H4 (cell line): ENCODE measurements at places on chromosomes 1 and 21. TPM values are rescaled to one million over a fixed set of nuclear protein-coding genes. Genes with fewer than 3 reads are reported as not detected.

The UBL4B gene
- total RNA-seq = not detected in 2 replicates

The DENND2D gene
- total RNA-seq = 1.5 and 3.0 TPM in 2 replicates

The C8A gene
- not detected in 2 replicates for total RNA-seq

The EDEM3 gene
- total RNA-seq = 21.7 and 28.4 TPM in 2 replicates

The PCNX2 gene
- total RNA-seq = 14.7 and 18.6 TPM in 2 replicates

The NCAM2 gene
- total RNA-seq = 7.1 and 9.8 TPM in 2 replicates

The LCE4A gene
- total RNA-seq = not detected in 2 replicates

The TMEM269 gene
- total RNA-seq = 0.04 and 0.08 TPM in 2 replicates

The LYPD8 gene
- total RNA-seq = 3.3 and 5.1 TPM in 2 replicates

The ECE1 gene
- 55.2 and 64.7 TPM in 2 replicates for total RNA-seq

The SLC25A33 gene
- total RNA-seq = 13.1 and 13.4 TPM in 2 replicates

GRCh38 chr1:211711315-211711705 lies 35.9 kb upstream of the NEK2 start:
- no peak for DNase-seq

GRCh38 chr1:222777463-222777862 lies 37.4 kb upstream of the DISP1 start:
- DNase-seq = peak; percentile 60

GRCh38 chr1:227778401-227778947 lies 37.0 kb upstream of the PRSS38 start:
- DNase-seq = no peak

DNA sequence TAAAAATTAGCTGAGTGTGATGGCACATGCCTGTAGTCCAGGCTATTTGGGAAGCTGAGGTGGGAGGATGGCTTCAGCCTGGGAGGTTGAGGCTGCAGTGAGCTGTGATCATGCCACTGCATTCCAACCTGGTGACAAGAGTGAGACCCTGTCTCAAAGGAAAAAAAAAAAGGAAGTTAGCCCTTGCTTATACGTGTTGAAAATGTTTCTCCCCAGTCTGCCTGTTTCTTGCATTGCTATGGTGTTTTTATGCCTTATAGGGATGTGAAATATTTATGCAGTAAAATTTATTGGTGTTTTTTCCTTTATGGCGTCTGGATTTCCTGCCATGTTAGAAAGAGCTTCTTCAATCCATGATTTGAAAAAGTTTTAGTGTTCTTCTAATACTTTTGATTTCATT lies 3.6 kb upstream of the RERE start:
- no peak for DNase-seq

- no peak for DNase-seq
These were observed 109.4 kb downstream of the UCHL5 start for GRCh38 chr1:192949783-192950182.

DNA sequence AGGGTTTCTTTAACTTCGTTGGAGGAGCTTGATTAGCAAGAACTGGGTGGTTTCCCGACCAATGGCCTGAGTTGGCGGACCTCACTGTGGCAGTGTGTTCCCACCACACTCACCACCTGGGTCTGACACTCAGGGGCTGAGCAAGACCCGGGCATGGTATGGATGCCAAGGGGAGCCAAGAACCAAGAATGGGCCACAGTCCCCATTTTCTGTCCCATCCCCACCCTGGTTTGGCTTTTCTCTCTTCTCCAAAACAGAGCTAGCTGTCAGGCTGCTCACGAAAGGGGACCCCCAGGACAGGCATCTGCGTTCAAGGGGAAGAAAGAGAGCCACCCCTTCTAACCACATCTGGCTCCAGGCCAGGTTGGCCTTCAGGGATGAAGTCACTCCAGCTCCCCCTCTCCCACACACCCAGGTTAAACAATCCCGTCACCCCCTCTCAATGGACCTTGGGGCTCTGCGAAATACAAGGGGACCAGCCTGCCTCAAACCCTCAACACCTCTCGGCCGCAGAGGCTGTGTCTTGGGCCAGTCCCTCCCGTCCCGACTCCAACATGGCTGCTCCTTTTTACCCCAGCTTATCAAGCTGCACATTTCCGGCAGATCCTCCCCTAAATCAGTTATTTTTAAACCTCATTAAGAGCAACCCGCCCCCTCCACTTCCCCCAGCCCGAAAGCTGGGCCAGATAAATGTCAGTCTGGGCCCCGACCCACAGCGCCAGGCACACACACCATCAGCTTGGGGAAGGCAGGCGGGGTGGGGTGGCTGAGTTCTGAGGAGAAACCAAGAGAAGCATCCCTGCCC lies 3.4 kb downstream of the TAGLN2 start:
- DNase-seq = no peak

- DNase-seq = no peak
These were observed 89.6 kb upstream of the HNRNPU start for GRCh38 chr1:244953901-244954300.

DNA sequence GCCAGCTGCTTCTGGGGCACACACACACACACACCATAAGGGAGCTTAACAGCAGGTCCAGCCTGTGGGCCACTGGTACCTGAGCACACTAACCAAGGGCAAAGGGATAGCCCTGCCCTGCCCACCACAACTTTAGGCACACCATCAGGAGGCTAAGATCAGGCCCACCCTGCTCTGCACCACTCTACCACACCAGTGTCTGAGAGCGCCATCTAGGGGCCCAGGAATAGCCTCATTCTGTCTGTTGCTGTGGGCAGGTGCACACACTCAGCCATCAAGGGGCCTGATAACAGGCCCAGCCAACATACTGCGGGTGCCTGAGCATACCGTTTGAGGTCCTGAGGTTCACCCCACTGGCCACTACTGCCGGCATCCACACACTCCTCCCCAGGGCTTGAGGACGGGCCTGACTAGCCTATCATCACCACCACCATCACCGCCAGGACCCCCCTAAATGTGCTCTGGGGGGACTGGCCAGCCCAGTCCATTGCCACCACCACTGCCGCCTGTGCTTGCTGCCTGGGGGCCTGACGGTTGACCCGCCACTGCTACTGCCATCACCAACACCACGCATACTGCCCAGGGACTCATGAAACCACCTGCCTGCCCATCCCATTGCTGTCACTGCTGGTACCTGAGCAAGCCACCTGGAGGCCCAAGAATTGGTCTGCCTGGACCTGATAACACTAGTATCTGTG lies 31.3 kb downstream of the NSL1 start:
- DNase-seq = no peak

GRCh38 chr1:61085983-61086644 lies 3.8 kb downstream of the NFIA start:
- DNase-seq = no peak

DNA sequence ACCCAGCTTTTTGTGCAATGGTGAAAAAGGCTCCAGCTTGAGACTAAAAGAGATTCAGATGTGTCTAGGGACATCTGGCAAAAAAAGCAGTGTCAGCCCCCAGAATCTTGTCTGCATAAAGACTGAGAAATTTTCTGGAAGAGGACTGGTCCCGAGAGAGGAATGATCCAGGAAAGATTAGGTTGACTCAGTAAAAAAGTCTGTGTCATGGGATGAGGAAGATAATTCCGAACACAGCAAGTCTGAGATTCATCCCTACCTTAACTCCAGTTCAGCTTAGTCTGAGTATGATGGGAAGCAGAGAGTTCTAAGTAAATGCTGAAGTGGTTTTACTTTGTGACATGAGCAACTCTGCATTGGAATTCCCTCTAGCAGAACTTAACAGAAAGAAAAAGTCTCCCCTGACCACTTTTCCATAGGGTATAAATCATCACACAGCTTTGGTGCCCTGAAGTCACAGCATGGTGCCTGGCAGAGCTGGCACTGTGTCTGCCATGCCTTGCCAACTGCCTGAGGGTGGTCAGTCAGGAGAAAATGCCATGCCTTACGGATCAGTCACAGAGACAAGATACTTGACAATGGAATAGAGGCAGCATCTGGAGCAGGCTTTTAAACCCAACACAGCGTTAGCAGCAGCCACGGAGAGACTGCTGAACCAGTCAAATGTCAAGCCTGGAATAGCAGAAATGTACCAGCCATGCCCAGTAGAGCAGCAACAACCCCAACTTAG lies 153.4 kb downstream of the ZC3H11B start:
- DNase-seq = no peak

DNA sequence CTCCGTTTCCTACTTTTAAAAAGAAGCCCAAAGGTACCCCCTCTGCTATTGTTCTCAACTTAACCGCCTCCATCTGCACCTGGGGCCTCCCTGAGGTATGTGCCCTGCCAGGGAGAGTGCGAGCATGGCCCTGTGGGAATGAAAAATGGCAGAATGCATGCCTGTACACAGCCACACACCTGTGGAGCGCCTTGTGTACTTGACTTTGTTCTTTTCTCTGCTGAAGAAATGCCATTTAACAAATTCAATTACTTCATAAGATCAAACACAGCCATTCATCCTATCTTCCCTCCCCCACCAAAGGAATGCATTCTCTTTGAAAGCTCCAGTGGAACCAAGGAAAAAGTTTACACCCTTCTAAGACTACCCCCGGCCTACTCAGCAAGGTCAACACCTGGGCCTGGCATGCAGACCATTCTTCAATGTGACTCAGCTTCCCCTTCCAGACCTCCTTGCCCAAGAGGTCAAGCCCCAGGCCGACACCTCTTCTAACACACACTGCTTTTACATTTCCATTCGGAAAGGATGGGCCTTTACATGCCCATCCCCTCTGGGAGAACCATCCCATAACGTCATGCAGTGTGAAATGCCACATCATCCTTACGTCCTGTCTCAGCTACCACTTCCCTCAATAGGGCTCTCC lies 123.7 kb downstream of the SMYD2 start:
- DNase-seq = no peak

- DNase-seq = no peak
These were observed 16.2 kb downstream of the ZNF362 start for GRCh38 chr1:33272509-33272908.

DNA sequence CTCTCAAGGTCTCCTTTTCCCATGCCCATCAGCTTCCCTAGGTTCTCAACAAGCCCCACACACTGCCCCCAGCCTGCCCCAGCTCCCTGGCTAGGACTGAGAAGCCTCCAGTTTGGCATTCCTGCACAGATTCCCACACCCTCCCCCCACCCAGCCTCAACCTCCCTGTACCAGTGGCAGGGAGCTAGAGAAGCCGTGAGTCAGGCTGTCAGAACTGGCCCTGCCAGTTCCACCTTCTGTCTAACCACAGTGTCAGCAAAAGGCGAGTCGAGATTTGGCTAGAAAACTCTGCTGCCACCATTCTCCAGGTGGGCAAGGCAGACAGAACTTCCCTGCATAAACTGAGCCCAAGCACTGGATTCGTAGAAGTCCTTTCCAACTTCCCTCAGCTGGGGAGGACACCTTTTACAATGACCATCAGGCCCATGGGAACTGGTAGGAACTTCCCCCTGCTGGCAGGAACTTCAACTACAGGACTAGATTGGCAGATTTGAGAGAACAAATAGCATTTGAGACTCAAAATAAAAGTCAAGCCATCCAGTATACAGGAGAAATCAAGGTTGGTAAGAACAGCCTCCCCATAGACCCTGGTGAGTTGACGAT lies 31.0 kb downstream of the TNNT2 start:
- peak; percentile 36 for DNase-seq

- no peak for DNase-seq
These were observed 1171.4 kb upstream of the ADGRL2 start for GRCh38 chr1:80629304-80629837.

GRCh38 chr1:113905435-113905861 lies 322 bp downstream of the DCLRE1B start:
- DNase-seq = no peak

DNA sequence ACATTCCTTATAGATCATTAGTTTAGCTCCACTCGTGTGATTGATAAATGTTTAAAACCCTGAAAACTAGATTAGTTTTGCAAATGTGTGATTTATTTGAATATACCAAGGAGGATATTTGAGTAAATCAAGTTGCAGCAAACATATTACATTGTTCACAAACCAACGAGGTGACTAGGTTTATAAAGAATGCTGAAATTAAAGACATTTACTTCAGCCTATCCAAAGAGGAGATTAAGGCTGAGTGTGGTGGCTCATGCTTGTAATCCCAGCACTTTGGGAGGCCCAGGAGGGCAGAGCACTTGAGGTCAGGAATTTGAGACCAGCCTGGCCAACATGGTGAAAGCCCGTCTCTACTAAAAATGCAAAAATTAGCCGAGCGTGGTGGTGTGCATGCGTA lies 34.1 kb downstream of the VTCN1 start:
- DNase-seq = no peak

DNA sequence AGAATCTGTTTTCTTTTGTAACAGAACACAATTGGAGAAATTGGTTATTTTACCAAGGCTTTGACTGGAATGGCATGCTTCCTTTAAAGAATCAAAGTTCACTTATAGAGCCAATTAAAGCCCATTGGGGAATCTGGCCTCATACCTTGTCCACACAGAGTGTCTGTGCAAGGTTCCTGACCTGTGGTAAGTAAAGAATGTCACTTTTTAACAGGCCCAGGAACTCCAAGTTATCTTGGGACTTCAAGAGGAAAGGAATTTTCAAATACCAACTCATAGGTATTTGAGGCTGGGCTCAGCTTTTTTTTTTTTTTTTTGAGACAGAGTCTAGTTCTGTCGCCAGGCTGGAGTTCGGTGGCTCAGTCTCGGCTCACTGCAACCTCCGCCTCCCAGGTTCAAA lies 2.3 kb upstream of the CATSPERE start:
- no peak for DNase-seq

DNA sequence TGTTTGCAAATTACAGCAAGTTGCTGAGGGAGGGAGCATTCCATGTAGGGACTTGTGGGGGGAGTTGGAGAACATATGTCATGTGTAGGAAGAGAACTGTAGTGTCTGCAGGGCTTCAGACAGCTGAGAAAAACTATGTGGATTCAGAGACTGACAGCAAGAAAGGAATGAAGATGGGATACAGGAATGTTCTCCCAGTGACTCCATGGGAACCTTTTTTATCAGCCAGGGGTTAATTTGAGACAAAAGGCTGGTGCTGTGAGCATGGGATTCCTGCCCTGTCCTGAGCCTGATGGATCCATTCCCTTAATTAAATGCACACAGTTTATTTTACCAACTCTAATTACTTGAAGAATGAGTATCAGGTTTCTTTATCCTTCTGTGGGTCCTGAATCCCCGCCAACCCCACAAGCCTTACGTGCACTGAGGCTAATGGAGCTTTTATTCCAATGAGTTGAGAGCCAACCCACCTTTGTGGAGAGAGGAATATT lies 26.5 kb upstream of the PLXNA2 start:
- DNase-seq = peak; percentile 60
